ENCODE measurements at places on chromosomes 4 and X. TPM values are rescaled to one million over a fixed set of nuclear protein-coding genes. Genes with fewer than 3 reads are reported as not detected.

DNA sequence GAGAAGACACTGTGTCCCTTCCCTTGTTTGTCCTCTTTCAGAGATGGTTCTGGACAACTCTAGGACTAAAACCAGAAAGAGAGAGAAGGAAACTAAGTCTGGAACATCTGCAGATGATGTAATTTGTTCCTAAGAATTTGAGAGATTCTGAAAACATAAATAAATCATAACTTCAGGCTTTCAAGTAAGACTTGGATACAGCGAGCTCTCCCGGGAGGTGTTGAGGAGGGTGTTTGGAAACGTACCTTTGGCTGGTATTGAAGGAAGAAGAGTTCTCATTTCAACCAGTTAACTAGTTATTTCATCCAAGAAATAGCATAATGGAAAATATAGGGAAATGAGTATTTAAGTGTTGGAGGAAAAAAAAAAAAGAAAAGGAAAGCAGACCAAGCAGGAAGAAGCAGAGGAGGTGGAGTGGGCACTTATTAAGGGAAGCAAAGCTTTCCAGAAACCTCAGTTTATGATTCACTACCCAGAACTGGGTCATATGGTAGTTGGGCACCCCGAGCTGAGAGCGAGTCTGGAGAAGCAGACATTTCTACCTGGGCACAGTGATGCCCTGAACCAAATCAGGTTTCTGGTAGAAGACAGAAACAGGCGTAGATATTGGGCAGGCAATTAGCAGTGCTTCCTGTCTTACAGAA is 26.9 kb downstream of the CCNG2 start:
- no peak for DNase-seq

GRCh38 chr4:25859429-25860148 is 3.2 kb downstream of the SEL1L3 start:
- no peak for DNase-seq

DNA sequence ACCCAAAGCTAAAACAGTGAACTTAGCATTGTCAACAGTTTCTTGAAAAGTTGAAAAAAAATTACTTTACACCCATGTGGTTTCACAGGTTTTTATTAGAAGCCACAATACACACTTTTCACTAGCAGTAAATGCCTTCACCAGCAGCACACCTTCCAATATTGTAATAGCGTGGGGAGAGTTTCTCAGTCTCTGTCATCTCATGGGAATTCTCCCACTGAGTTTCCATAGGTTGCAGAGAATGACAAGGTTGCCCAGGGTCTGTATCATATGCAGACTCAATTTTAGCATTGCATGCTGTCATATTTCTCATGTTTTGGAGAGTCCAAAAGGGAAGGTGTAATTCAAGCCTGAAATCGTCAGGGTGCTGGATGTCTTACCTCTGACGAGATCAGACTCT is 486.1 kb upstream of the TENM3 start:
- DNase-seq, result no peak

DNA sequence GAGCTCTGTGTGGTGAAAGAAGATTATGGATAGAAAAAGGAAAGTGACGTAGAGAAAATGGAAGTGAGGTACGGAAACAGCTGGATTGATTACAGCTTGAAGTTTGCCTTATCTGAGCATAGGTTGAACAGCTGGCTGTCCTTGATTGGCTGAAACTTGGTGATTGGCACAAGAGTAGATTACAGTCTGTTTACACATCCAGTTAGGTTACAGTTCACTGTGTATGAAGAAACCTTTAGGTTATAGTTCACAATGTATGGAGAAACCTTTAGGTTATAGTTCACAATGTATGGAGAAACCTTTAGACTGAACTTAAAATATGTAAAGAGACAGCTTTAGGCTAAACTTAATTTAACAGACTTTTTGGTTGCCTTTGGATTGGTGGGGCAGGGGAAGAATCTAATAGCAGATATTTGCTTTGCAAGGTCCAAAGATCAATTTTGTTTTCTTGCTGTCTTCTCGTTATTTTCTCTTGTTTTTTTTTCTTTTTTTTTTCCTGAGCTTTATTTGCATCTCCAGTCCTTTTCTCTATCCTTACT is 15.6 kb upstream of the ART3 start:
- no peak for DNase-seq

DNA sequence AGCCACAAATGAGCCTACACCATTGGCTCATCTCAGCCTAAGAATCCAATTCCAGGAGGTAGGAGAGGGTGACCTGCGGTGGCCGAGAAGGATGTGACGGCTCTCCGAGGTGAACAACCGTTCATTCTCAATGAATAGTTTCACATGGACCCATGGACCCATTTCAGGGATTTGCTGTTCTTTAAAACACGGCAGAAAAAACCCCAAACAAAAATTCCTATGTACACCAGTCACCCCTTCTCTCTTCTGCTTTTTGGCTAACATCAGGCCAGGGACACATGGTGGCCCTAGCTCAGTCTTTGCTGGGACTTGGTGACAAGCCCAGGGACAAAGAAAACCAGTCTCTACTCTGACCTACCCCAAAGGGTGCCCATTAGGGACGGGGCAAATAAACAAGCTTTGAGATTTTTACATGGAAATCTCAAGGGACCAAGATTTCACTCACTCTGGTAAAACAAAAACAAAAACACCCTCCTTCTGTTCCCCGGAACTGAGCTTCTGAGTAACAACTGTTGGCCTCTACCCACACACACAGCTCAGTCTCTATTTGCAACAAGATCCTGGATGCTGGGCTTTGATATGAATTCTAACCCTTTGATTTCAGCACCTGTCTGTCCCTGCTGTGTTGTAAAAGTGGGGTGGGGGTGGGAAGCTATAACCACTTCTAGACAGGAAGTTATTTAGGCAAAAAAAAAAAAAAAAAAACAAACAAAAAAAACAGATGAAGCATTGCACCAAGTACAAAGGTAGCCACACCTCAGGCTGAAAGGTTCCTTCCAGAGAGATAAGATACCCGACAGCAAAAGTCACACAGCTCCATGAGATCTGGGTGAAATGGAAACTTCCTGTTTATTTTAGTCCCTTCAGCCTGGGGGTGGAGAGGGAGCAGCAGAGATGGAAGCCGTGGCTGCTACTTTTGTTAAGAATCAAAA is 49.0 kb downstream of the DDX3X start:
- DNase-seq, result no peak

- DNase-seq, result no peak
Observed at GRCh38 chrX:44012484-44013096, 39.4 kb upstream of the NDP start.

DNA sequence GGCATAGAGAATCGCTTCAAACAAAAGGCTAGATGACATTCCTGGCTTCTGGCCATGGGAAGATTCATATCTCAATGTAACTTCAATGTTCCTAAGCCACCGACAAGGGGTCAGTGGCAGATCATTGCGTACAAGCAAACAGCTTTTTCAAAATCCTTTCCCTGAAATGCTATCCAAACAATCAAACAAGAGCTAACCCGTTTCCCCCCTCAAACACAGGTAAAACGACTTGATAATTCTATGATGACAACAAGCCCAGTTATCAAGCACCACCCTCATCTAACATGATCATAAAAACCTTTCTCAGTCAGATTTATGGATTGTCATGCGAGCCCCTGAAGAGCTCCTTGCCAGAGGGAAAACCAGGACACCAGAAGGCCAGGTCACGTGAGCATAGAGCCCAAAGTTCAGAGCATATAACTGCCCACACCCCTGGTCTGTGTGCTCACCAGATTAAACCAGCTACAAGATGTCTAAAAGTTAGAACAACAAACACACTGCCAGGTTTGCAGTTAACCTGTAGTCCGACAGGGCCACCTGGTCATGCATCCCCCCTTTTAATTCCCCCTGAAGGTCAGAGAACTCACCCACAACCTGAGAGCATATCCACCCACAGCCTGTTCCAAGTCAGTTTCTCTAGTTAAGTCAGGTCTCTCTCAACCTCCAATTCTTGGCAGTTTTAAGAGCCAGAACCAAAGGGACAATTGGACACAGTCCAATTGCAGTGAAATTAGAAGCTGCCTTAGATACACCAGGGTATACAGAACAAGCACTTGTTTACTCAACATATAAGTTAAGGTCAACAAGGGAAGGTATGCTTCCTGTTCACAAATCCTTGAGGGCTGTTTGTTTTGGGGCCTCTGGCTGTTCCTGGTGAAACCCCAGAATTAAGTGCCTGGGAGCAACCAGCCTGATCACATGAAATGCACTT is 248.1 kb upstream of the PPARGC1A start:
- no peak for DNase-seq

DNA sequence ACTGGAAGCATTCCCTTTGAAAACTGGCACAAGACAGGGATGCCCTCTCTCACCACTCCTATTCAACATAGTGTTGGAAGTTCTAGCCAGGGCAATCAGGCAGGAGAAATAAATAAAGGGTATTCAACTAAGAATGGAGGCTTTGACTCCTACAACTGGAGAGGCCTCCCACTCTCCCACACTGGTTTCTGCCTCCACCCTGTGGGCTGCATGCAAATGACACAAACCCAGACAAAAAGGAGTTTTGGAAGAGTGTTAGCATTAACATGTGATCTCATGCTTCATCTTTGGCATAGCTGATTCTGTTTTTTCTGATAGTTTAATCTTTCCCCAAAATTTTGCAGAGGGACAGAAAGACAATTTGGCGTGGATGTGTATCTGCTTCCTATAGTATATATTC is 80.8 kb upstream of the IQCM start:
- DNase-seq, result peak; percentile 62

GRCh38 chr4:157564771-157565170 is 344.2 kb downstream of the GRIA2 start:
- no peak for DNase-seq

DNA sequence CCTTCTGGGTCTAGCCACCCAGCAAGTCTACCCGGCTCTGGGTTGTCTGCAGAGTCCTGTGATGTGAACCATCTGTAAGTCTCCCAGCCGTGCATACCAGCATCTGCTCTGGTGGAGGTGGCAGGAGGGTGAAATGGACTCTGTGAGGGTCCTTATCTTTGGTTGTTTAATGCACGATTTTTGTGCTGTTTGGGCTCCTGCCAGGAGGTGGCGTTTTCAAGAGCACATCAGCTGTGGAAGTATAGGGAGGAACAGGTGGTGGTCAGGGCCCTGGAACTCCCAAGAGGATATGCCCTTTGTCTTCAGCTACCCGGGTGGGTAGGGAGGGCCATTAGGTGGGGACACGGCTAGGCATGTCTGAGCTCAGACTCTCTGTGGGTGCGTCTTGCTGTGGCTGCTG is 66.5 kb upstream of the ZFP42 start:
- DNase-seq, result peak; percentile 86

DNA sequence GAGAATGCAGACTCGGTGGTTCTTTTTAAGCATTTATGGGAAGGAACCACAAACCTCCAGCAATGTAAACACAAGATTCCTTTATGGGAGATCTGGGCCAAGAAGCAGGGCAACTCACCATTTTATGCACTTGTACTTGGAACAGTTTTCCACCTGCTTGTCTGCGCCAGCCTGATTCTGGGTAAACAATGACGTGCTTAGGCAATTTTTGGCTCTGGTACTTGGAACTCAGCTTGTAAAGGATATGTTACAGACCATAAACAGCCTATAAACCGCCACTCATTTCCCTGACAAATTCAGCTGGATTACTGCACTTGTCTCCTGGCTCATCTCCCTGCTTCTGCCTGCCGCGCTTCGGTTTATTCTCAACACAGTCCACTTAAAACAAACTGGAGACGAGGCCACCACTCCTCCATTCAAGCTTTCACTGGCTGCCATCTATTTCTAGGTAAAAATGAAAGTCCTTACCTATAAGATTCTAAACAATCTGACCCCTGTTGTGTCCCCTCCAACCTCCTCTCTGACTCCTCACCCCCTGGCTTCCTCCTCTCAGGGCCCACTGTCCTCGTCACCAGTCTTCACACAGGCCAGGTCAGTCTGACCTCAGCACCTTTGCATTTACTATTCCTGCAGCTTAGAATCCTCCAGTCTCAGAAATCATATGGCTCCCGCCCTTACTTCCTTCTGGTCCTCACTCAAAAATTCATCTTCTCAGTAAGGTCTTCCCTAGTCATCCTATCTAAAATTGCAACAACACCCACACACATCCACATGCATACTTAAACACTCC is 205.9 kb upstream of the GALNT7 start:
- DNase-seq, result no peak

Gene XKRX
- total RNA-seq, result 0.21 TPM

Gene DCAF8L2
- not detected for total RNA-seq

Gene MTNR1A
- total RNA-seq, result 1.6 TPM

Gene CENPVL3
- total RNA-seq, result 1.8 TPM

Gene ADGRG2
- 5.9 TPM for total RNA-seq
